GM04504 (cell line): ENCODE measurements at places on chromosomes 7 and 10.

GRCh38 chr10:49369216-49370162, 26.4 kb downstream of the DRGX start:
- no peak for DNase-seq

GRCh38 chr10:11140963-11141362, 123.3 kb downstream of the CELF2 start:
- no peak for DNase-seq

DNA sequence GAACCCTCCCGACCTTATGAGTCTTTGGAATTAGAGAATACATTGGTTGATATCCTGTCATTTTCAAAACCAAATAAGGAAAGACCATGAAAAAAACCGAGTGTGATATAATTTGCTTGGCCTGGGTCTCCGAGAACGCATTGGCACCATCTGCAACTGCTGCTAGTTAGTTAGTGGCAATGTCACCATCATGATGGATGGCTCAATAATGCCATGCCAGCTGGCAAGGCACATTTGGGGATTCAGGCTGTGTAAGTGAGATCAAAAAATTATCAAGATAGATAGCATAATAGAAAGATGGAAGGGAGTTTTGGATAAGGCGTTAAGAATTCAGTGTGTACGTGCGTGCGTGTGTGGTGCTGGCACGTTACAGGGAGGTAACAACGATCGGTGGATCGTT, 134.7 kb upstream of the TCERG1L start:
- no peak for DNase-seq

DNA sequence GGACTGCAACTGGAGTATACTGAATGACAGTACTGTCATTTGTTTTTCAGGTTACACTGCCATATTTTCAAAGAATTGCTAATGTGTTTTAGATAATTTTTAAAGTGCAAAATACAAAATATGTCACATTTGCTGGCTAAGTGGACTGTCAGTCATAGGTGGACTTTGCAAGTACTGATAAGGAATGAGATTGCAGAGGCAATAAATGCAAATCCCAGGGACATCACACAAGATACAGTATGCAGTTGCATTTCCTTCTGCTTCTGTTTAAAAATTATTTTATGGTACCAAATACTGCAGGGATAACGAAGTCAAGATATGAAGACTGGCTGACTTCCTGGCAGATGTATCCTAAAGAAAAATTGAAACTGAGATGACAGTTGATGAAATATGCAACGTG, 237.6 kb upstream of the MAGI2 start:
- no peak for DNase-seq

DNA sequence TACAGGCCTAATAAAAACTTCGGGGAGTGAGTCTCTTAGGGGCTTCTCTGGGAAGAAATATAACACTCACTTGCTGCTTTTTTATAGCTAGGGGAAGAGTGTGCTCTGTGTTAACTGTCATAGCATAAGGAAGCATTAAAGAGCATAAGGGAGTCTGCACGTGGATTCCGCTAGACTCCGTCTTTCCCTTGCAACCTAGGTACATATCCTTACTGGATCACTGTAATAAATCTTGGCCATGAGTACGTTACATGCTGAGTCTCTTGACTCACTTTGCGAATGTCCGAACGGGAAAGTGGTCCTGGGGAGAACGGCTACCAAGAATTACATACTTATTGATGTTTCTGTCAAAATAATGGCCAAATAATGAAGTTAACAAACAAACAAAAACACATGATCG, 999.1 kb upstream of the MBL2 start:
- DNase-seq, result no peak

GRCh38 chr7:141748396-141748795, 10.2 kb downstream of the SSBP1 start:
- DNase-seq, result no peak

DNA sequence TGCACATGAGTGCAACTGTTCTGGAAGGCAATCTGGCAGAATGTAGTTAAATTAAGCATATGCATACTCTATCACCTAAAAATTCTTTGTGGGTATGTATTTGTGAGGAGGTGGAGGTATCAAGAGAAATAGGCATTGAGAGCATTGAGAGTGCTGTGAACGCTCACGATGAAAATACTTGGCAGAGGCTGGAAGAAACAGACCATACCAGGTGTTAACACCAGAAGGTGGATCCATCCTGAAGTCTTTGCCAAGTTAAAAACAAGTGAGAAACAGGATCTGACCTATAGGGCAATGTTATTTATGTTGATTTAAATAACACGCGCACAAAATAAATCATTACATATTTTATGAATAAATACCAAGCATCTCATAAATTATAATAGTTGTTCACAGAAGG, 311.6 kb downstream of the PCLO start:
- no peak for DNase-seq

- DNase-seq, result no peak
These were observed at the start of gene SHH for GRCh38 chr7:155811895-155812761. Gene SHH, minus strand, starts transcription at chr7:155812463. Its CDS starts 341 bp downstream, at chr7:155812122.

DNA sequence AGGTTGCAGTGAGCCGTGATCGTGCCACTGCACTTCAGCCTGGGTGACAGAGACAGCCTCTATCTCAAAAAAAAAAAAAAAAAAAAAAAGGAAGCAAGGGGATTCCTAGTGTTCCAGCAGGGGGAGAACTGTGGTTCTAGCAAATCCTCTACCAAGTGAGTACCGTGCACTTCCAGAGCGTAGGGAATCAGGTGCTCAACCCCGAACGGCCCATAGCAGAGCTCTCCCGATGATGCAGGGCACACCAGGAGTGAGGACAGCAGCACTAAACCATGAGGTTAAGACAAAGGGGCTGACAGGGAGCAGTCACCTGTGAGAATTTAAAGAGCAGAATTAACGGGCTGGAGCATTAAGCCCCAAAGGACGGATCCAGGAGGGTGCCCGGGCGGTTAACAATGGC, 173.6 kb downstream of the PTPRN2 start:
- no peak for DNase-seq

DNA sequence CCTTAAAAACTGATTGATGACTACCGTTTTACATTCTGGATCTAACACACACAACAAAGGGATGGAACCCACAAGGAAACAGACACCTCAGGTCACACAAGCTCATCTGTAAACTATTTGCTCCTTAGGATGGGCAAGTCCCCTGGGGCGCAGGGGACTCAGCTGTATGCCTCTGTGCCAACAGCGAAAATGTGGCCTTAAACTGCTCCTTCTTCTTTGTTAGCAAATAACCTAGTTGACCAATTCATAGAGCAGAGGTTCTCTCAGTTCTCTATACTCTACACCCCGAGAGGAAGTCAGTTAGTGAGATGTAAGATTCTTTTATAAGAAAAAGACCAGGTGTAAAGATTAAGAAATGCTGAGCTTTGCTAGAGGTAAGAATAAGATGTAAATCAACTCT, 181.9 kb upstream of the PRSS58 start:
- DNase-seq, result no peak

GRCh38 chr7:81111781-81112540, 193.1 kb upstream of the SEMA3C start:
- DNase-seq, result no peak

DNA sequence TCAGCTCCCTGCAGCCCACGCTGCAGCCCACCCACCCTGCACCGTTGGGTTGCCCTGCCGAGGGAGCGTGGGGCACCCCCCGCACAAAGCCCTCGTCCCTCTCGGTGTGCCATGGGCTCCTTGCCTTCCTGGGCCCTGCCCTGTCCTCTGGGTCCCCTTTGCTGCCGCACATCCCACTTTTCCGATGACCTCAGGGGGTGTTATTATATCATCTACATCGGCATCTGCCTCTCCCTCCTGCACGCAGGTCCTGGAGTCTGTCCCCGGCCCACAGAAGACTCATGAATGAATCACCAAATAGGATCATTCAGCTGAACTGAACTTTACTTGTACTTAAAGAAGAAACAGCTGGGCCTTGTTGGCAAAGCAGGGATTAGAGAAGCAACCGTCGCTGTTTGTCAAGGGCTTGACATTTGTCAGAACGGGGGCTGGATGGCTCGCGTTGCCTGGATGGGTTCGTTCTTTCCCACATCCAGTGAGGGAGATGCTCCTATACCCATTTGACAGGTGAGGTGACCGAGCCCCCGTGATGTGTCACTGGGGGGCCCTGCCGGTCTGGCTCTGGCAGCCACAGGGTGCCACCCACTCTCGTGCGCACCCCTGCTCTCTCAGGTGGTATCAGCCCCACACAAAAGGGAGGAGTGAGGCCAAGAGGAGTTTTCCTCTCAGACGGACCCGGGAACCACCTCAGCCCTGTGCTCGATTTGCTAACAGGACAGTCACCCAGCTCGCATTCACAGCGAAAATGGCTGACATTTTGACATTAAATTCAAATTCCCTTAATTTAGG, 58.6 kb upstream of the EBF3 start:
- DNase-seq, result peak; percentile 88

DNA sequence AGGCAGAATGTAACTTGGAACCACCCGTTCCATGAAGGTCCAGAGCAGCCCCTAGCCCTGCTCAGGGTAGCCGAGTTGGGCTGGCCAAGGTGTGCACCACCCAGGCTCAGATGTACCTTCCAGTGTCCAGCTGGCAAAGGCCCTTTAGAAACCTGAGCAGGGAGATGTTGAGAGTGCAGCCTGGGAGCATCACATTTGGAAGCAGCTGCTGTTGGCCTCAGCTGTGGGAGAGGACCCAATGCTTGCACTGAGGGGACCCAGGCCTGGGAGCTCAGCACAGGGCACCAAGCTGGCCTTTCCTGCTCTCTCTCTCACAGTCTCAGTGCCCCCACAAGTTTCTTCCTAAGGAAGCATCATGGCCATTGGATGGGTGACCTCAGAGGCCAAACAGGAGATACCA, 33.5 kb downstream of the ANXA8 start:
- no peak for DNase-seq

- no peak for DNase-seq
These were observed 233.8 kb upstream of the KCND2 start for GRCh38 chr7:120039138-120039537.

DNA sequence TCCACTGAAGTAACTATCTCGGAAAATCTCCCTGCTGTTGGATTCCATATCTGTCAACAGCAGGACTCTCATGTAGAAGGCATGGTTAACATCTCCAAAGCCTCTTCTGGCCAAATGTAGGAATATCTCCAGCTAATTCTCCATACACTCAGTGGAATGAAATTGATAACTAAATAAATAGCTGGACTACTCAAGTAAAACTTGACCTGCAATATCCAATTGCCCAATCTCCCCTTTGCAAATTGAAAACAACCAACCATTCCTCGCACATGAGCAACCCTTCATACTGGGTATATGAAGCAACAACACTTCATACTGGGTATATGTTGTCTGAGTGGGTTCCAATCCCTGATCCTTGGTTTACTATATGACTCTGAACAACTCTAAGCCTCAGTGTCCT, 105.4 kb upstream of the KMT2E start:
- DNase-seq, result no peak

GRCh38 chr7:77894574-77895091, 96.1 kb downstream of the PHTF2 start:
- DNase-seq, result no peak

GRCh38 chr7:15396210-15397158, 165.3 kb downstream of the AGMO start:
- DNase-seq, result no peak

GRCh38 chr10:108545921-108546320, 1377.4 kb downstream of the XPNPEP1 start:
- no peak for DNase-seq

GRCh38 chr7:73992101-73992562, 35.8 kb upstream of the ELN start:
- peak; percentile 79 for DNase-seq

DNA sequence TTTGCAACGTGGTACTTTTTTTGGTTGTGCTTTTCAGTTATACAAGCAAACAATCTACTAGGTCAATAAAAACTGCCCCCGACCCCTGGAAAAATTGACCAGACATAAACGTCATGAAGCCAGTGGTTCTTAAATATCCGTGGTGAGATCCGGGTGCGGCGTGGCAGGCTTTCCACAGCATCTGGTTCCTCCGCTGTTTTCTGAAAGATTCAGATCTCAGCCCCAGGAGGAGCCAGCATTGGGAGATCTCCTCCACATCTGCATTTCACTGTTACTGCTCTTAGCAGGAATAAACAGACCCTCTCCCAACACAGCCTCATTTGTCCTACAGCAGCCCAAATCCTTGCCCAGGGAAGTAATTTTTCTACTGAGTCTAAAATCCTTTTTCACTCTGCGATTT, 664.3 kb upstream of the FOXK1 start:
- DNase-seq, result no peak

DNA sequence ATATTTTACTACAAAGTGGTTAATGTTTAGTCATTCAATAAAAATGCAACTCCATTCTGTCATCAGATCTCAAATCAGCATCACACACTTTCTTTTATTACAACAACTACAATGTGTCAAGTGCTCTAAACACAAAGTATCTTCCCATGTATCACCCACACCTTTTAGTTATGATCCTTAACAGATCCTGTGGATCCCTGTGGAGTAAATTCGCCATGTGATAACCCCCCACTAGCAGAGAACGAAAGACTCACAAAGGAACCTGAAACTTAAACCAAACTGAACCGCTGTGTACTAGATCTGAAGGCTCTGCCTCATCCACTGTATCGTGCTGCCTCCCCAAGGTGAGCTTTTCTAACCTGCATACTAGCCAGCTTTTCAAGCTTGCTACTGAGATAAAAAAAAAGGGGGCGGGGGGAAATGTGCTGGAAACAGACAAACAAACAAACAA, 1.7 kb downstream of the DPY19L1 start:
- DNase-seq, result no peak

DNA sequence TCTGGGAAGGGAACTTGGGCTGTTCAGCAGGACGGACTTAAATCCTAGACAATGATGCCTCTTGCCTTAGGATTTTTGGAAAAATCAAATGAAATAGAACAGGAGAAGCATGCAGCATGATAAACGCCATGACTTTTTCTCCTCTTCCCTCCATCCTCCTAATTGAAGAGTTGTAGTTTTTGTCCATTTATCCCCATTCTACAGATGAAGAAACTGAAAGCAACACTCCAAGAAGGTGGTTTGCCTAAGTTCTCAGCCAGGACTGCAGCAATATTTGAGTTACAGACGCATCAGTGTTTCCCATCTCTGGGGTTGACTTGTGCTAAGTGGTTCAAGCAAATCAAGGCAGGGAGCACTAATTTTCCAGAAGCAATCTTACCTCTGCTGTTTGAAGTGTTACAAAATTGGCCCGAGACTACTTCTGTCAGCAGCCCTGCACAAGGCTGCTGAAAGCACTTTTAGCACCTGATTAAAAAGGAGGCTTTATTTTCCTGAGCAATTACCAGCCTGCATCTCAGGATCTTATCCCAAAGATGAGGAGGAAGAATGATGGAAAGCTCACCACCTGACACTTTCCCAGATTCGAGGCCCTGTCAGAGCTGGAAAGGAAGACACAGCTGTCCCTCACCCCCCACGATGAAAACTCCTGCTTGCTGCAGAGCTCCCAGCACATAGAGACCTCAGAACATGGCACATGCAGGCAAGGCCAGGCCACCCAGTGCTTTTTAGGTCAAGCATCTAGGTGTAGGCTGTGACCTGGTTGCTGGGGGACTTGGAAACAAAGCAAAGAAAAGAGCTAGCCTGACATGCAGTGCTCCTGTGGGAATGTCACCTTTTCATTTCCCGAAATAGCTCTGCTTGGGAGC, 19.7 kb upstream of the C10orf71 start:
- DNase-seq, result no peak

DNA sequence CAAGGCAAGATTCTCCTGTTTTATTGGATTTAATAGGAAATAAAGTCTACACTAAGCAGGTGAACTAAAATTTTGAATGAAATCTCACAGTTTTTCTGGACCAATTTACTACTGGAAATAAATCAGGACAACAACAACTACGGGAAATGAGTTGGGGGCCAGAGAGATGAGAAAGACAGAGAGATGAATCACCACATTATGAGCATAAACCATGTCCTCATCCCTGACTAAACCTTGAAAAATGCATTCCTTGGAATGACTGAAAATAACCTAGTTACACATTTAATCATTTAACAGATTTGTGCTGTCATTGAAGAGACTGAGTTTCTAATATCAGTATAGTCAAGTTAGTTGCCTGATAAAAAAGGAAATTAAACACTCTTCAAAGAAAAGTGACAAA, 608.4 kb upstream of the KCND2 start:
- DNase-seq, result peak; percentile 17
